ENCODE measurements at places on chromosomes 6 and 20.

GRCh38 chr6:33414592-33415271 lies 3.2 kb downstream of the CUTA start:
- DNase-seq = no peak

GRCh38 chr20:16475225-16475624 lies 98.0 kb downstream of the KIF16B start:
- no peak for DNase-seq

DNA sequence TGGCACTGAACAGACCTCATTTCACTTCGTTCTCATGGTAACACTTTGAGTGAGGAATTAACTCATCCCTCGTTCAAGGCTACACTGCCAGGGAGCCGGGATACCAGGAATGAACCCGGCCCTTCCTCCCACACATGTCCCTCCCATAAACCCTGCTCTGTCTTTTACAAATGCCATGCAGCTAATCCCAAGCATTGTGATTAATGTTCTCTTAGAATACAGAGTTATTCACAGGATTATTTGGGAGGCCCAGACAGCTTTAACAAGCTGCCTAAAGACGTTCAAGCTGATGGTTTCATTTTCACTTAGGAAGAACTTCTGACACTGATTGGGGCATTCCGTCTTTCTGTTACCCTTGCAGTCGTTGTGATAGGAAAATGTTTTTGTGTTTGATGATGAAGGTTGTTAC lies 42.5 kb upstream of the CD83 start:
- peak; percentile 54 for DNase-seq

- DNase-seq = peak; percentile 31
These were observed 577 bp downstream of the LSM14B start for GRCh38 chr20:62122654-62123449.

DNA sequence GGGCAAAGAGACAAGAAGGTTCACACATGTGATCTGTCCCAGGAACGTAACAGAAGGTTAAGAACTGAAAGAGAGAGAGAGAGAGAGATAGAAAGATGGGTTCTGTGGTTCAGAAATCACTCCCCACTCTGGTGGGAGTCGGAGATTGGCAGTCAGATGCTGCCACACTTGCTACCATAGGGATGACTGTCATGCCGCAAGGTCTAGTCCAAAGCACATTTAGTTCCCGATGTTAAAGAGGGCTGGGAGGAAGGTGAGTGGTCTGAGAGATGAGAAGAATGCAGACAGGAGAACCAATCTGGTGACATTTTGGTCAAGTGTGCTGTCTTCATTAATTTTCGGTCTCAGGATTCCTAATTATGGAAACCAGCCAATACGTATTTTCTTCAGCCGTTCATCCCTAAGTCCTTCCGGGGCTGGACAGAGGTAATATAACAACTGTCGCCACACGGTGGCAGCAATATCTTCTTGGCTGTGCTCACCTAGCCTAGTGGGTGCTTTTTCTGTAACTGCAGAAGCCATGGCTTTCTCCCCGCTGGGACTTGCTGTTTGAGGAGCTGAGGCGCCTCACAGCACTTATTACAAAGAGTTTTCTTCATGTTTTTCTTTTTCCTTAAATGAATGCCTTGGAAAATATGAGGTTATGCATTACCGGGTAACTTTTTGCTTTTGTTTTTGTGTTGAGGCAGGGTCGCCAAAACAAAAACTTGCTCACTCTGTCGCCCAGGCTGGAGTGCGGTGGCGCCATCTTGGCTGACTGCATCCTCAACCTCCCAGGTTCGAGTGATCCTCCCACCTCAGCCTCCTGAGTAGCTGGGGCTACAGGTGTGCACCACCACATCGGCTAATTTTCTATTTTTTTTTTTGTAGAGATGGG lies 46.0 kb downstream of the SLC35D3 start:
- peak; percentile 27 for DNase-seq

GRCh38 chr6:628766-629165 lies 28.1 kb downstream of the HUS1B start:
- no peak for DNase-seq

DNA sequence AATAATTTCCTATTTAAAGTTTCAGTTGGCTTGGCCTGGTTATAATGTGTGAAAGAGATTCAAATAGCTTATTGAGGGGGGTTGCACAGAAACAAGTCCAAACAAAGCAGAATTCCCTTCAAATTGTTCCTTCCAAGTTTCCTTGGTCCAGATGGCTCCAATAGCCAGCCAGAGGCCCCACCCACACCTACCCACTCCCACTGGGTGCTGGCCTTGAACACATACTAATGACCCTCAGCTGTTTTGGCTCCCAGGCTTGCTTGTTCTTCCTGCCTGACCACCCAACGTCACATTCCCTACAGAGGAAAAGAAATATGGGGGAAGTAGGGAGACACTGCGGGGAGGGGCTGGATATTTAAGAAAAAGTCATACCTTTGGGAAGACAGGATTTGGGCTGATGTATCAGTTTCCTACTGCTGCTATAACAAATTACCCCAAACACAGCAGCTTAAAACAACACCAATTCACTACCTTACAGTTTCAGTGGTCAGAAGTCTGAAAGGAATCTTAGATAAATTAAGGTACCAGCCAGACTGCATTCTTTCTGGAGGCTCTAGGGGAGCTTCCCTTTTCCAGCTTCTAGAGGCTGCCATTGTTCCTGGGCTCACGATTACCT lies 95.7 kb downstream of the COL21A1 start:
- DNase-seq = no peak

- peak; percentile 27 for DNase-seq
These were observed 27.9 kb downstream of the SDCBP2 start for GRCh38 chr20:1301031-1301529.

DNA sequence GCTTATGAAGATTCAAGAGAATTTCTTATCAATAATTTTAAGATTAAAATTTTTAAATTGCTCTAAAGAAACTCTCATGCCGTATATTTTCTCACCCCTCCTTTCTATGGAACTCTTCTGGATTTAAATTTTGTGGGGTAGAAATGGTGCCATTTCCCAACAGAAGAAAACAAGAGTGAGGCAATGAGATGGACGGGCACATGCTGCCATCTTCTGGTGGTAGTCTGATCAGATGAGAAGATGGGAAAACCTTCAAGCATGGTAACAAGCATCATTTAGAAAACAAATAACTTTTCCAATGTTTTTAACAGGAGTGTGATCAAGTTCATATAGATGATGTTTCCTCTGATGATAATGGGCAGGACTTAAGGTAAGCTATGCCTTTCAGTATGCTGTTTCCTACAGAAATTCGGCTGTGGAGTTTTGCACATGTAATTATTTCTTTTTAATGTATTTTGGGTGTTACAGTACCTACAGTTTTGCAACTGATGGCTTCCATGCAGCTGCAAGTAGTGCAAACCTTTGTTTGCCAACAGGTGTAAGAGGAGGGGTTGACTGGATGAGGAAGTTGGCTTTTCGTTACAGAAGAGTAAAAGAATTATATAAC lies 271.4 kb downstream of the EYA4 start:
- no peak for DNase-seq

DNA sequence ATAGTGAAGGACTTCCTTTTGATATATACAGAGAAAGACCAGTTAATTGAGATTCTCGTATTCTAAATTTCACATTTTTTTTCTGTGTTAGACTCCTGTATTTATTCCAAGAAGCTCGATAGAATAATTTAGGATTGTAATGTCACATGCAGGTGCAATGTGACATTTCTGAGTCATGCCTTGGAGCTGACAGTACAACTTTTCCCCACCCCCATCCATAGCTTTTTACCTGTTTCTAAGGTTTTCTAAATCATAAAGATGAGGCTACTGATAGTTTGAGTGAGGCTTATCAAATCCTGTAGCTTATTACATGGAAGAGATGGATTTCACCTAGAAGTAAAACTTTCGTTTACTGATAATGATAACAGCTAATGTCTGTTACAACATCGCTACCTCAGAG lies 37.6 kb downstream of the FLRT3 start:
- no peak for DNase-seq

- DNase-seq = no peak
These were observed 90.9 kb downstream of the LMBRD1 start for GRCh38 chr6:69705954-69706353.

DNA sequence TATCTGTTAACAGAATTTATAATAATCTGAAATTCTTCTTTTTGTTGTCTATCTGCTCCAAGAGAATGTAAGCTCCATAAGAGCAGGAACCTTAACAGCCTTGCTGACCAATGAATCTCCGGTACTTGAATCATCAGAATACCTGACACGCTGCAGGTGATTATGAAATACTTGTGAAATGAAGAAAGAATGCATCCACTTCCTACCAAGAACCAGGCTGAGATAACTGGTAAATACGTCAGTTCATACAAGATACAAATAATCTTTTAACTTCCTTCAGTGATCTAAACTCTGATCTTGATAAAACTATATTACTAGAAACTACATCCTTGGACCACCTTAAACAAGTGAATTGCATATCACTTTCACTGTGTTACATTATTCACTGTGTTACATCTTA lies 116.2 kb downstream of the MAP3K5 start:
- no peak for DNase-seq

DNA sequence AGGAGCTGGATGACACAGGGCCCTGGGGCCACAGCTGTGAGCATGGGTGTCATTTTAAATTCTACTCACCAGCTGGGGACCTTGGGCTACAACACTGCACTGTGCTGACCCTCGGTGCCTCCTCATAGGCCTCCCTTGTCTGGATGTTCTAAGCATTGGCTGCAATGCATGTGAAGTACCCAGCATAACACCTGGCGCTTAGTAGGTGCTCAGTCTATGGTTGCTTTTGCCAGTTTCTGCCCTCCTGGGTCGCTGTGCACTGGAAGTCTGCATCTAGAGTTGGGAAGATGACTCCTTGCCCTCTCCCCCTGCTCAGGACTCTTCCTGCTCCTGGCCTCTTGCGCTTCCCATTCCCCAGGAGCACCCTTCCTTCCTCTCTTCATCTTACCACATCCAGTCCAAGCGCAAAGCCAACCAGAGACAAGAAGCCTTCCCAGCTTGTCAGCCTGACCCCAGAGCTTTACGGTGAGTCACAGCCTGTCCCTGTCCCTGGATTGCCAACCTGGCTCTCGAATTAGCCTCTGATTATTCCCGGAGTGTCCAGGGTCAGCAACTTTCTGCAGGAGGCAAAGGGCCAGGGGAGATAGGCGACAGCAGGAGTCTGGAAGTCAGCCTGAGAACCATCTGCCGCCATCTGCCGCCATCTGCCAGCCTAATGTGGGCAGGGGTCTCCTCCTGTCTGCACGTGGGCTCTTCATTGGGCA lies 8.8 kb downstream of the SLC13A3 start:
- DNase-seq = no peak

Measured in central memory CD4-positive, alpha-beta T cell (primary cell).